ENCODE measurements at places on chromosomes 11 and 22.

- no peak for DNase-seq
These were observed 286.2 kb upstream of the NARS2 start for GRCh38 chr11:78860720-78861422.

- no peak for DNase-seq
These were observed 16.3 kb downstream of the RBFOX2 start for GRCh38 chr22:36012332-36012731.

DNA sequence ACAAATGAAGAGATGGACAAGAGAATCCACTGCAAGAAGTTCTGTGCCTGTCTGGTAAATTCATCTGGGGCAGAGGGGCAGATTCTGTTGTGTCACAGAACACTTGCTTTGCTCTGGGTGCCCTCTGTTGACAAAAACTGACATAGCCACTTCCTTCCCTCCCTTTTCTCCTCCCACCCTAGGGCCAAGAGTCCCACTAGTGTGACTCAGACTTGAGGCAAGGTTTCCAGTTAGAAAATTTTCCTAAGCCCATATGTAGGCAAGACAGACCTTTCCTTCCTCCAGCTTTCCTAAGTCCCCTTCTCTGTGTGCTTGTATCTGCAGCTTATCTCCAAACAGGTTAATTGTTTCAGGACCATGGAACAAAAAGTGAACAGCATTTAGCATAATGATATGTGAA, 106.8 kb downstream of the RBFOX2 start:
- no peak for DNase-seq

DNA sequence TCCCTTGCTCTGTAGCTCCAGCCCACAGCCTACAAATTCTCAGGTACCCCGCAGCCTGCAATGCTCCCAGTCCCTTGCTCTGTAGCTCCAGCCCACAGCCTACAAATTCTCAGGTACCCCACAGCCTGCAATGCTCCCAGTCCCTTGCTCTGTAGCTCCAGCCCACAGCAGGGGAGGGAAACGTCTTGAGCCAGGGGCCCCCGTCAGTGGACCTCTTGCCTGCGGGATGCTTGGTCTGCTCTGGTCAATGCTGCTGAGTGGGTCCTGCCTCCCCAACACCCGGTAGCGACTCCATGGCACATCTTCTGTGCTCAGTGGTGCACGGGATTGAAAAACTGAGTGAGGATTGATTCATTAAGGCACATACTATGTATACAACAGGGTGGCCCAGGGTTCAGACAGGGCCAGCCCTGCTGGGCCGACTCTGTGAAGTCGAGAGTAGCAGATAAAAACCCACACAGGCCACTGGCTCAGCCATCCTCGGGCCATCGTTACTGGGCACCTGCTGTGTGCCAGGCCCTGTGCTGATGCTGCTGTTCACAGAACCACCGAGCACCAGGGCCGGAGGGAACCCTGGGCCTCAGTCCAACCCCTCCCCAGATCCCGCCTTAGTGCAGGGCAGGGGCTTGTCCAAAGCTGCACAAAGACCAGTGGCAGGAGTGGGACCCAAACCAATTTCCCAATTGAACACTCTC, 69.7 kb downstream of the MYO7A start:
- peak; percentile 42 for DNase-seq

DNA sequence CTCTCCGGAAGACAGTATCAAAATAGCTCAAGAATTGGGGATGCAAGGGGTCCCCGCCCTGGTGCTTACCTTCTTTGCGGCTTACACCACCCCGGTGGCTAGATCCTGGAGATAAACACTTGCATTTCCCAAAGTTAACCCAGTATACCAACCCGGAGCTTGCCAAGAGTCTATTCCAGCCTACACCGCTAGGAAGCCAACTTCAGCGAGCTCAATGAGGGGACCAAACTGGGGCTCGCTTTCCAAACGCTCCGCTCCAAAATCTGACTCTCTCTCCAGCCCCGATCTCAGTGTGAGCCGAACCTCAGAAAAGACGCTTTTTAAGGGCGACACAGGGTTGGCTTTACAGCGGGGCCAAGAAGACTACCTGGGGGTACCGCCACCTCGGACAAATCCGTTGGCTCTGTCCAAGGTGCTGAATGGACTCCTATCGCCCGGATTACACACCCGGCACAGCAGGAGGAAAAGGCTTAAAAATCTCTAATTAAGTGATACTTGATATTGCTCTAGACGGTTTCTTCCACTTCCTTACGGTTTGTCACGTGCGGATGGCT, 20.1 kb upstream of the BDNF start:
- no peak for DNase-seq

Data from lower lobe of right lung (tissue), 2 donors.